ENCODE measurements at places on chromosomes 12 and 14.

- peak; percentile 35 for DNase-seq
These were observed 57.5 kb downstream of the PLEKHA5 start for GRCh38 chr12:19186722-19187661.

- DNase-seq: no peak
These were observed 23.2 kb downstream of the NGDN start for GRCh38 chr14:23492618-23493272.

GRCh38 chr12:65952737-65953209 is 128.5 kb downstream of the HMGA2 start:
- DNase-seq: no peak

DNA sequence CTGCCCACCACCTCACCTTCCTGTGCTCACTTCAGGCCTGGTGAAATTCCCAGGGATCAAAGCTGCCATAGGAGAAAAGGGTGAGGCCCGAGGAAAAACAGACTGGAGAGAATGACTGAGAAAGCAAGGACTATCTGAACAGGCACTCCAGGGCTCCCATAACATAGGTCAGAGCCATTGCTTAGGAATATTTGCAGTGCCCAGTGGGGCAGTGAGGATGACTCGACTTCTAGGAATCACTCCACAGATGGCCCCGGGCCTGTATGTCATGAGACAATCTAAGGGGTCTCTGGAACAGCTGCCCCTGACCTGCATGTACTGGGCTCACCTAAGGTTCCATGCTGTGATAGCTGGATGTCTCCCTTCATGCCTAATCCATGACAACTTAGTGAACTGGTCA is 51.6 kb downstream of the GPHB5 start:
- DNase-seq: no peak

GRCh38 chr12:118102070-118102469 is 1.7 kb downstream of the VSIG10 start:
- no peak for DNase-seq

- peak; percentile 51 for DNase-seq
These were observed 25.9 kb upstream of the CRIP2 start for GRCh38 chr14:105448706-105449111.

- no peak for DNase-seq
These were observed 134.9 kb downstream of the SLC5A8 start for GRCh38 chr12:101074940-101075680.

DNA sequence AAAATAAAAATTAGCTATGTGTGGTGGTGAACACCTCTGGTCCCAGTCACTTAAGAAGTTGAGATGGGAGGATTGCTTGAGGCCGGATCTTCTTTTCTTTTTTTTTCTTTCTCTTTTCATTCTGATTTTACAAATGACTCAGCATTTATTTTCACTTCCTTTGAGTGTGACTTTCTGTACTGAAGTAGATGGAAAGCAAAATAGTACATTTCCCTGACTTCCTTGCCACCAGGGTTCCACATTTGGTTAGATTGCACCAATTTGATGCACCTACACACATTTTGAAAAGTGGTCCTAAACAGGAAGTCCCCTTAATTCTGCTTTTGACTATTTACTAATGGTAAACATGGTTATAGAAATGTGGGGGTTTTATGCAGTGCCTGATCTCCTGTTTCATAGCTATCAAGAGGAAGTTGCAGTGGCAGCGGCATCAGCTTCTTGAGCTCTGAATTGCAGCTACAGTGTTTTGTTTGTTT is 13.0 kb upstream of the LEMD3 start:
- peak; percentile 20 for DNase-seq

- DNase-seq: no peak
These were observed 48.5 kb downstream of the ANO4 start for GRCh38 chr12:100843061-100843460.

DNA sequence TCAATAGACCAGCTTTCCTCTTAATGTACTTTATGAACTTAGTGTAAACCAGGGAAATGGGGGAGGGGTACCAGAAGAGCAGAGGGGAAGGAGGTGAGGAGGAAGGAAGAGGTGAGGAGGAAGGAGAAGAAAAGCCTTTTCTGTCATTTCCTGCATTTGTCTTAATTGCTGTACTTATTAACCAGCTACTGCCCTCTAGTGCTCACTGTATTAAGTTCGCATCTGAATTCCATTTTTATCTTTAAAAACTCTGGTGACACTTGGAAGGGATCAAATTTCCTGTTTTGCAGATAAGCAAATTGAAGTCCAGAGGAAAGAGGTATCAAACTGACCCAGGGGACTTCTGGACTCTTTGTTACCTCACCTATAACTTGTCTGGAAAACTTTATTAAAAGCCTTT is 22.2 kb downstream of the MANSC1 start:
- DNase-seq: peak; percentile 66

GRCh38 chr12:10498042-10498441 is 7.6 kb upstream of the EIF2S3B start:
- DNase-seq: no peak

DNA sequence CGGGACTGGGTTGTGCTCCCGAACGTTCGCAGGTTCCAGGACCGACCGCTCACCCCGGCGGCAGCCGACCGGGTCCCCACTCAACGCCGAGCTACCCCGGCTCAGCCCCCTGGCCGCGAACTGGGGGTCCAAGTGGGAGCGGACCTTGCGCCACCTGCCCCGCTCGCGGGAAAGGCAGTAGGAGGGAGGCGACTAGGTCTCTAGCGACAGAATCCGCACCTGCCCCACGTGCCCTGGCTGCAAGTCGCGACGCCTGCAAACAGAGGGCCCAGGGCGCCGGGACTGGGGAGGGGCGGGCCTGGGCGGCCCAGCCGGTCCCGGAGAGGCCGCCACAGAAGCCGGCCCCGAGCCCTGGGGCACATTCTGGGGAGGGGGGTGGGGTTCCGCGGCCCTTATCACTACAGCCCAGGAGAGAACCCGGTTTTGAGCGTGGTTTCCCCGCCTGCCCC is 239.2 kb upstream of the CPNE8 start:
- no peak for DNase-seq

DNA sequence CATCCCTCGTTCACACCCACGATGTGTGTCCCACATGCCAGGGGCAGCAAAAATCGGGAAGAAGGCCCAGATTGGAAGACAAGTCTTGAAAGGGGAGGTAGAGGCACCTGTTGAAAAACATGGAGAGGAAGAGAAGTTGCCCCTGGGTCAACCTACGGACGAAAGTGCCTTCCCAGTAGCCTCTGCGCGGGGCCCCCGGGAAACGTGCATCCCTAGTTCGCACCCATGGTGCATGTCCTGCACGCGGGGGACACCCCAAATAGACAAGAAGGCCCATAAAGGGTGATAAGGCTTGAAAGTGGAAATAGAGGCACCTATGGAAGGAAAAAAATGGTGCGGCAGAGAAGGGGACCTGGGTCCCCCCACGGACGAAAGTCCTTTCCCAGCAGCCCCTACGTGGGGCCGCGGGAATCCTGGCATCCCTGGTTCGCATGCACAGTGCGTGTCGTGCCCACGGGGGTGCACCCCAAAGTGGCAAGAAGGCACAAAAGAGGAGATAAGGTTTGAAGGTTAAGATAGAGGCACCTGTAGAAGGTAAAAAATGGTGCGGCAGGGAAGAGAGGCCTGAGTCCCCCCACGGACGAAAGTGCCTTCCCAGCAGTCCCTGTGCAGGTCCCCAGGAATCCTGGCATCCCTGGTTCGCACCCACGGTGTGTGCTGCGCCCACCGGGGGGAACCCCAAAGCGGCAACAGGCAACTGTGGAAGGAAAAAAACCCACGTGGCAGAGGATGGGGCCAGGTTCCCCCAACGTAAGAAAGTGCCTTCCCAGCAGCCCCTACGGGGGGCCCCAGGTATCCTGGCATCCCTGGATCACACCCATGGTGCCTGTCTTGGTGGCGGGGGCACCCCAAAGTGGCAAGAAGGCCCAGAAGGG is 278.3 kb downstream of the ALG10 start:
- DNase-seq: no peak

GRCh38 chr12:80648881-80649280 is 58.6 kb upstream of the MYF6 start:
- no peak for DNase-seq

DNA sequence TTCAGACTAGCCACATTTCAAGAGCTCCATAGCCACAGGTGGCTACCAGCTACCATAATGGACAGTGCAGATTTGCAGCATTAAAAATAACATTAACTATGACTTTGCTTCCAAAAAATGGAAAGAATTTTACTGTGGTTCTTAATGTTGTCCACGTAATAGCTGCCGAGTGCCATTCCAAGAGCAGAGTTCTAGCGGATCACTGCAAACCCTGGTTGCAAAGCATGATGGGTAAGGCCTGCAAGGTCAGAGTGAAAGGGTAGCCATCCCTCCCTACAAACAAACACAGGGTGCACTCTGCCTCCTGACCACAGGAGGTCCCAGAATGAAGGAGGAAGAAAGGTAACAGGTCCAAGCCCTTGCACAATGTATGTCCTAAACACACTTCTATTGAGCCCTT is 157.6 kb downstream of the DPF3 start:
- DNase-seq: peak; percentile 6

DNA sequence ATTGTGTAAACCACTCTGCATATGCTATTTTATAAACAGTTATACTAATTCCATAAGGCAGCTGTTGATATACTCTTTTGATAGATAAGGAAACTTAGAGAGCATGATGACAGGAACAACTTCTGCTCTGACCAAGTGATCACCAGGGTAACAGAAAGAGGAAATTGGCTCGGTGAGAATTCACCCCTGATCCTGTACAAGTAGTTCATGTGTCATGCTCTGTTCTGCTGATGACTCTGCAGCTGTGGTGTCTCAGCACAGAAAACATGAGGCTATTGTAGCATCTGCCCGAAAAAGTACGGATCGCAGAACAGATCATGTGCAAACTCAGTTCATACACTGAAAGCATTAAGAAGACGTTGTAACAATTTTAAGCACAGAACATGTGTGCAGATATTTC is 345.0 kb downstream of the LRIG3 start:
- no peak for DNase-seq

DNA sequence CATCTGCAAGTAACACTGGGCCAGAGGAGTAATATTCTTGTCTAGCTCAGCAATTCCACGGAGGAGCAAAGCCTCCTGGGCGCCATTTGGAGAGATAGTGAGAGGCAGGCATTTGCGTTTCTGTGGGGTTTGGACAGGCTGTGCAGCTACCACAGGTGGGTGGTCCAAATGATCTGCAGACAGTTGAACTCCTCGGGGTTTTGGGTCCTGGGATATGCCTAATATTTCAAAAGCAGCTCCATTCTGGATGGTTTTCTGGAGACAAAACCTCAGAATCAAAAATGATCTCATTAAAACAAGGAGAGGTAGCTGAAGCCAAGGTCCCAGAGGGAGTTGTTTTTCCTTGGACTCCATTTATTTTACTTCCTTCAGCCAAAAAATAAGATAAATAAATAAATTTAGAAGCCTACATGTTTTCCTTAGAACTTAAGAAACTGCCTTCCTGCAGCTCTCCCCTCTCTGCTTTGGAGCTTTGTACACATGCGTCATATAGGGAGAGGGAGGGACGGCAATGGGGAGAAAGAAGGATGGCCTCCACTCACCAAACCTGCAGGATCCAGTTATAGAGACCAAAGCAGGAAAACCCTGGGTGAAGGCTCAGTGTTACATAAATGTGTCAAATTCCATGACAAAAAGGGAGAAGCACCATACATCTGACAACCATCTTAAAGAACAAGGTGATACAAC is 227.3 kb upstream of the DAAM1 start:
- no peak for DNase-seq

- no peak for DNase-seq
These were observed 7.8 kb downstream of the CRACR2A start for GRCh38 chr12:3745152-3745551.

GRCh38 chr14:58297412-58297761 is 968 bp upstream of the ARID4A start:
- no peak for DNase-seq

- no peak for DNase-seq
These were observed 146.4 kb downstream of the LLPH start for GRCh38 chr12:65984227-65984479.

GRCh38 chr12:53995378-53996239 is 4.4 kb upstream of the HOXC9 start:
- no peak for DNase-seq

DNA sequence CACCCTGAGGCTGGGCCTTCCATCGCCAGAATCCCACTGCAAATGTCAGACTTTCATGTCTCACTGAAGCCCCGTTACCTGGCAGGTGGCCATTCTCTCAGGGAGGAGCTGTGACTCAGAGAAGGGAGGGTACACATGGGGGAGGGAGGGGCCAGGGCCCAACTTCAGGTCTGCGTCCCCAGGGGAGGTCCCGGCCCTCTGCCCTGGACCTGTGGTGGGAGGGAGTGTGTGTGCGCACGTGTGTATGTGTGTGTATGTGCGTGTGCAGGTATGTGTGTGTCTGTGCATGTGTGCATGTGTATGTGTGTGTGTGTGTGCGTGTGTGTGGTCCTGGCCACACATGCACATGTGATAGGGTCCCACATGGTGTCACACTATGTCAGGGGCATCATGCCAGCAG is 50.9 kb downstream of the MVK start:
- DNase-seq: no peak

GRCh38 chr14:26896447-26896846 is 298.6 kb upstream of the NOVA1 start:
- DNase-seq: no peak

DNA sequence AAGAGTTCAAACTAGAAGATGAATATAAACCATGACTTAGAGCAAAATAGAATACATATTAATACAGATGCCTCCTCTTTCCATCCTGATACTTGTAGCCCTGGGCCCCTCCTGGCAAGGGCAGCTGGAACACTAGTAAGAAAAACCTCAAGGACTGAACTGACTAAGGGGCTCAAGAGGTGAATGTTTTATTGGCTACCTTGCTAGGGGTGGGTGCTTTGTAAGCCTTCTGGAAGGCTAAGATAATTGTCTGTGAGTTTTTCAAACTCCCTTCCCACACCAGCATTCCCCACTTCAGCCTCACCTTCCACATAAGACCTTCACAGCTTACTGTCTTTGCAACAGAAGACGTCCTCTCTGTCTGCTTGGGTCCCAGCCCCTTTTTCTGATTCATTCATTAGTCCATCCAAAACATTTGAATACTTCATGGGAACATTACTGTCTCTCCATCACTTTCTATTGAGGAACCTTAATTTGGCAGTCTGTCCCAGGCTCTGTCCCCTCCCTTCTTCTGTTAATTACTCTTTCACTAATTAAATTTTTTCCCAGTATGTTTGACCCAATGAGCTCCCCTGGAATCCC is 1.1 kb upstream of the MARCHF9 start:
- no peak for DNase-seq

All from RPMI8226 (cell line).